SJCRH30 (cell line): ENCODE measurements at places on chromosomes 6 and 20. TPM values are rescaled to one million over a fixed set of nuclear protein-coding genes. Genes with fewer than 3 reads are reported as not detected.

GRCh38 chr20:62501801-62502495, 26.2 kb upstream of the GATA5 start:
- peak; percentile 48 for DNase-seq

Gene WRNIP1
- 68.3 and 74.8 TPM in 2 replicates for total RNA-seq

DNA sequence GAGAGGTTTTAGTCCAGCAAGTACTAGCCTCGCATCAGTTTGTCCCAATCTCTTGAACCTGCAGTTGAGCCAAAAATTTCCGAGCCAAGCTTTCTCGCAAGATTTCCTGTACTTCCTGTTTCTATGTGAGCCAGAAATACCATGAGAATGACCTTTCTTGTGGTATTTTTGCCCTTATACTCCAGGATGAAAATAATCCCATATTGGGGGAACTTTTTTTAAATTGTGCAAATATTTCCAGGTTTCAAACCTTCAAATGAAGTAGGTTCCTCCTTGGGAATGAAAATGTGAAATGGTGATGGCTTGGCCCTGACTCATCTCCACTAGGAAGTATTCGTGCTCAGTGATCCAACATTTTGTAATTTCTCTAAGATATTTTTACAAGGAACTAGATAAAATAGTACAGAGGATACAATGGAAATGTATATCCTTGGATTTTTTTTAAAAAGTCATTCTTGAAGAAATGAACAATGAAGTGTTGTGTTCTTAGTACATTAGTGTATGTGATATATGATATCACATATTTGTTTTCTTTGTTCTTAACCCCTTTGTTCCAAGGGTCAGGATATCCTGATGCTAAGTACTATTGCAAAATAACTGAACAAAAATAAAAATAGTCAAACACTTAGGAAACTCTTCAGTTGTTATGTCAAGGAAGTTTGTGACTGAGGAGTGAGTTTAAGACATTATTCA, 184.0 kb downstream of the PDE7B start:
- no peak for DNase-seq

DNA sequence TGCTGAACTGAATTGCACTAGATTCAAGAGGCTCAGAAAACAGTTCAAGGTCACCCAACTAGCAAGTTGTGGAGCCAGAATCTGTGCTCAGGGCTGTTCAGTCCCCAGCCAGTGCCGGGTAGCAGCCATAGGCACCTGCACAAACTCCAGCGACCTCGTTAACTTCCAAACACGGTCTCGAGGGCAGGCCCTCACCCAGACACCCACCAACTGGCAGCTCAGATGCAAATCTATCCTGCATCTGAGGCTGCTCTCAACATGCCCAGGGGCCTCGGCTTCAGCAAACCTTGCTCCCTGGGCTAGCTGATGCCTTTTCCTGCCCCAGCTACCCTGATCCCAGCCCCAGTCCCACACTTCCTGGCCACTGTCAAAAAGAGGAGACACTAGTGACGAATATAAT, 3.7 kb downstream of the JPH2 start:
- DNase-seq = no peak

GRCh38 chr6:1624058-1624850, 14.5 kb downstream of the FOXC1 start:
- no peak for DNase-seq

Gene WFDC10B
- not detected in 2 replicates for total RNA-seq

DNA sequence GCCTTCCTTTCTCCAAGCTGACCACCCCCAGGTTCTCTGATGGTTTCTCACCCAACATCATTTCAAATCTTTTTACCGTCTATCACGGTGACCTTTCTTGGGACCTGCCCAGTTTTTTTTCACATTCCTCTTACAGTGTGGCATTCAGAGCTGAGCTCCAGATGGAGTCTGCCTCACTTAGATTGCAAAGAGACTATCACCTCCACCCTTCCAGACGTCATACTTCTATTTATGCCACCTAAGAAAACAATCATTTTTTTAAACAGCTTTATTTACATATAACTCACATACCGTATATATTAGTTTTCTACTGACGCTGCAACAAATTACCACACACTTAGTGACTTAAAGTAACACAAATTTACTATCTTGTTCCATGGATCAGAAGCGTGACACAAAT, 32.3 kb upstream of the CTNNBL1 start:
- no peak for DNase-seq

Gene EYA2
- total RNA-seq = 56.4 and 63.2 TPM in 2 replicates

DNA sequence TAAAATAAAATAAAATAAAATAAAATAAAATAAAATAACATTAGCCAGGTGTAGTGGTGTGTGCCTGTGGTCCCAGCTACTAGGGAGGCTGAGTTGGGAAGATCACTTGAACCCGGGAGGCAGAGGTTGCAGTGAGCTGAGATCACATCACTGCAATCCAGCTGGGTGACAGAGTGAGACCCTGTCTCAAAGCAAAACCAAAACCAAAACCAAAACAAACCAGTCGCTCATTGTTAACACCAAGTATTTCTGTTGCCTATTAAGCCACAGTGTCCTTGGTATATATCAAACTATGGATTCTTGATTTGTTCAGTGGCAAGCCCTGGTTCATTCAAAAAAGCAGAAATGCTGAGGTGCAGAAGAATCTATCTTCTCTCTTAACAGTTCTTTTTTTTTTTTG, 65.7 kb downstream of the PYGB start:
- no peak for DNase-seq

Gene MATN4
- total RNA-seq = 0.18 TPM in 1 of 2 replicates, not detected in the other

GRCh38 chr6:142938510-142938909, 6.5 kb downstream of the HIVEP2 start:
- DNase-seq = no peak

DNA sequence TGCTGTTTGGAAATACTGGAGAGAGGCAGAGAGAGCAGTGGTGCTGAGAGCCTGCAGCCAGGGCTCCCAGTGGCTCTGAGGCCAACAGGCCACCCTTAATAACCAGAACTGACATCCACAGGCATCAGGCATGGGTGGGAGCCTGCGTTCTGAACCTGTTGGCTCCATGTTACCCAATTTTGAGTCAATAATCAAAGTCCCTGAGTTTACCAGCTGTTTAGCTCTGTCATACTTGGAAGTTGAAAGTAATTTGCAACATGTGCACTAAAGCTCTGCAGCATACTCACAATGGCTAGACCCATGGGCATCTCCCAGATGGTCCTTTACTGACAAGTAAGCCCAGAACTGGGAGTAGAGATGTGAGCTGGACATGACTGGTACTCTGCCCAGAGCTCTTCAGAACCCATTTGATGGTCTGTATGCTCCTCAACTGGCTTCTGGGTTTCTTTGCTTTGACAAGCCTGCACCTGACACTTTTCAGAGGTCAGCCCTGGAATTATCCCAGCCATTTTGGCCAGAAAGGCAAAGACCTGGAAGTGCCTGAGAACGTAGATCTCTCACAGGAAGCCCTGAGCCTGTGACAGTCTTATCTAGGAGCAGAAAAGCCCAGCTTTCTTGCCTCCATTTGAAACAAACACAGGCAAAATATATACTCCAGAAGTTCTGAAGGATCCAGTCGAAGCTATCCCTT, 122.4 kb upstream of the CITED2 start:
- no peak for DNase-seq

- DNase-seq = no peak
Measured at GRCh38 chr20:14418376-14418775, 81.0 kb upstream of the FLRT3 start.

GRCh38 chr6:23447731-23448130, 678.3 kb upstream of the NRSN1 start:
- no peak for DNase-seq

DNA sequence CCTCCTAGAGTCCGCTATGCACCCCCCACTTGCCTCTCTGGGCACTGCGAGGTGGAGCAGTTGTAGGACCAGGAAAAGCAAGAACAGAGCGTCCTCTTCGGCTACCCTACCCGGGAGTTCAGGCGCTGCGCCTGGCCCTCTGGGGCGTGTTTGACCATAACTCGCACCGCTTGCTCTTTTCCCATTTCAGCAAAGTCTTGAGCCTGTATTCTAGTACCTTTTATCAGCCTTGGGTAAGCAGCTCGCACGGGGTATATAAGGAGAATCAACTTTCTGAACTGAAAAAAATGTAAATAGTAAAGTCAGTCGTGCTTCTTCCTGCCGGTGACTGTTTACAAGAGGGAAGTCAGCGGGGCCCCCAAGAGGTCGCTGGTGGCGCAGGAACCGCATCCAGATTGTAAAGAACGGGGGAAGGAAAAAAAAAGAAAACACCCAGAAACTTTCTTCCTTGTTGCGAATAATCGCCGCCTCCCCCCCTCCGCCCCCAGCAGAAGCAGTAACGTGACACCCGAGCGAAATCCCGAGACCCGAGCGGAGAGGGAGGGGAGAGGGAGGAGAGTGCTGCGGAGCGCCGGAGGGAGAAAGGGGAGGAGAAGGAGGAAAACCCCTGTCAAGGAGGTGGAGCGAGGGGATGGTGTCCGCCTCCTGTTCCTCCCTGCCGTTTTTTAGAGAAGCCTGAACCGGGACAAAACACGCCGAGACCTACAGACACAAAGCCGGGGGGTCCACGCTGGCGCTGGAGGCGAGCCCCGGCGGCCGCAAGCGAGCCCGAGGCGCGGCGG, at the start of gene UST:
Gene UST (plus strand): TSS at position 668 of the 782 bp plus-strand sequence. CDS start 401 bp downstream, outside the sequence.
- DNase-seq = peak; percentile 90

GRCh38 chr6:138600726-138601125, 101.4 kb upstream of the NHSL1 start:
- no peak for DNase-seq

- DNase-seq = peak; percentile 27
Measured at GRCh38 chr20:3744806-3745685, 12.6 kb downstream of the HSPA12B start.

Gene SLC26A8
- total RNA-seq = not detected in 2 replicates

- DNase-seq = peak; percentile 51
Measured at GRCh38 chr6:74577619-74578018, 628.2 kb downstream of the COL12A1 start.

Gene ID4
- 0.66 and 1.2 TPM in 2 replicates for total RNA-seq

- DNase-seq = no peak
Measured at GRCh38 chr6:74807674-74808073, 398.2 kb downstream of the COL12A1 start.

Gene ETV7
- total RNA-seq = not detected in 2 replicates

- peak; percentile 92 for DNase-seq
Measured at GRCh38 chr6:110537208-110538123, 61.1 kb upstream of the SLC22A16 start.

Gene ZNF311
- not detected in 2 replicates for total RNA-seq

Gene PROKR2
- not detected in 2 replicates for total RNA-seq

DNA sequence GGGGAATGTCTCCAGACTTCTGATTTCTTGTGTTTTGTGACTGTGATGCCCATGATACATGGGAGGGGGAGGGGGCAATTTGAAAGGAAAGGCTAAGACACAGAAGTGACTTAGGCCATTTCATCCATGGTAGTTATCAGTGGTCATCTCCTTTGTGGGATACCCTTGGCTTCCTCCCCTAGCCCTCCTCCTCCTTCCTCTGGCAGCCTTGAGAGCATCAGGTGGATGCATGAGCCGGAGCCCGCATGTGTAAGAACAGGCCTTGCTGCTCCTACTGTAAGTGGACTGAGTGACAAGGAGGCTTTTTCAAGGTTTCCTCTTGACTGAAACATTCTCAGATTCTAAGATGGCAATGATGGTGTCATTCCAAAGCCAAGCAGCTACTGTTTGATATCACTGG, 874 bp downstream of the CD83 start:
- DNase-seq = no peak

Gene SUMO4
- total RNA-seq = 1.1 and 1.5 TPM in 2 replicates

Gene TMEM242
- total RNA-seq = 7.7 and 8.3 TPM in 2 replicates

- no peak for DNase-seq
Measured at GRCh38 chr6:101090281-101090680, 209.2 kb upstream of the ASCC3 start.

GRCh38 chr20:22321191-22321590, 263.2 kb downstream of the FOXA2 start:
- no peak for DNase-seq

Gene TREML4
- 0.06 TPM in 1 of 2 replicates, not detected in the other for total RNA-seq

Gene MAS1
- total RNA-seq = 0.04 TPM in 1 of 2 replicates, not detected in the other

Gene ZFP57
- 0.08 TPM in 1 of 2 replicates, not detected in the other for total RNA-seq

DNA sequence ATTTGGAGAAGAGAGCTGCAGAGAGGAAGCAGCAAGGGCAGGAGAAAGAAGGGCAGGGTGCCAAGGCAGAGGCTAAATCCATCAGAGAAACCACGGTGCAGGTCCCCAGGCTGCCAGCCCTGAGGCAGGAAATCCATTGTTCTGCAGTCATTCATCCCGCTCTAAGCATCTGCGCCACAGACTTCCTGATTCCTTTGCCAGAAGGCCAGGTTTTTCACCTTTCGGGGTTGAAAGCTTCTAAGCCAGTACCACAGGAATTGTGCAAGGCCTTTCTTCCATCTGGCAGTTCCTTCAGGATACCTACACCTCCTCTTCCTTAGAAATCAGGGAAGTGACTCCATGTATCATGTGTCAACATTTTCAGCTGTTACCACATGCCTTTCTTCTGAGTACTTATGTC, 45.6 kb downstream of the ADGRF5 start:
- peak; percentile 58 for DNase-seq

- DNase-seq = no peak
Measured at GRCh38 chr6:102039441-102039840, 645.9 kb downstream of the GRIK2 start.

- no peak for DNase-seq
Measured at GRCh38 chr20:47817573-47817972, 32.3 kb upstream of the SULF2 start.

- peak; percentile 44 for DNase-seq
Measured at GRCh38 chr6:130362128-130362527, 3.7 kb upstream of the TMEM200A start.

Gene KCNQ5
- total RNA-seq = not detected in 2 replicates

- DNase-seq = peak; percentile 79
Measured at GRCh38 chr20:63652192-63652980, 838 bp downstream of the STMN3 start.

GRCh38 chr20:20360464-20360863, 7.4 kb upstream of the INSM1 start:
- peak; percentile 55 for DNase-seq

DNA sequence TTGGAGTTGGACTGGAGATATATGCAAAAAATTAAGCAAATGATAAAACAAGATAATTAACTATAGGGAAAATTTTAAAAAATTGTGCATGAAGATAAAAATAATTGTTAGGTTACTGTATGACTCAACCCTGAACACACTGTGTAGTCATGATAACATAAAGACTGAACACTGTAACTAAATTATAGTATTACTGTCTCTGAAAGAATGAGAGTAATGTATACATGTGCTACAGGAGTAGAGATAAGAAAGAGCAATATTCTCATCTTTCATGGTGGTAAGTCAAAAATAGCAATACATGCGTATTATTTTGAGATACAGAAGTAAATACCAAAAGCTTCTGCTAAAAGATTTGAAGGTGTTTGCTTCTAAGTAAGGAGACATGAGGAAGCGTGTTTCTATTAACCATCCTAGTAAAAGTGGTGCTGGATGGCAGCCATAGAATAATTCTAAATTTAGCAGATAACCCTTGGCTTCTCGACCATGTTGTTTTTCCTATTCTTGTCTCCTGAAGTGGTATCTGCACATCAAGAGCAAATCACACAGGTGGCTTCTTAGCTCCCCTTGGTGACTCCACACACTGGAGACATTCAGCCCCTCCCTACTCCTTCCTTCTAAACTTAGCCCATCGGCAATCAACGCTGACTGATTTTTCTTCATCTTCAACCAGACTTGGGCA, 390.6 kb upstream of the PLCB4 start:
- no peak for DNase-seq

DNA sequence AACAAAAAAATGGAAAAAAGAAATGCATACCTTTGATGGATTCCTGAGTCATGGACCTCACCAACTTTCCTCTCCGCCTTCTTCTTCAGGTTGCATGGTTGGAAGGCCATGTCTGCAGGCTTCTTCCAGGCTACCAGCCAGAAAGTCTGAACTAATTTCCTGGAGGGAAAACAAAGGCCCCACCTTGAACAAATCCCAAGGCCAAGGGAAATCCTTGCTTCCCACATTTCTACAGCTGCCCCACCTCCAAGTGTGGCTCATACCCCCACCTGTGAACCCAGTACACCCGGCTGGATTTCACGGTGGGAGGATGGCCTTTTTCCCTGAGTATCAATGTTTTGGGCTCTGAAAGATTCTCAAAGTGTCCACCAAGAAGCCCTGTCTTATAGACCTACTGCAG, 22.4 kb downstream of the IL17A start:
- no peak for DNase-seq
